ELR (cell line): ENCODE measurements at places on chromosomes 13 and 19.

DNA sequence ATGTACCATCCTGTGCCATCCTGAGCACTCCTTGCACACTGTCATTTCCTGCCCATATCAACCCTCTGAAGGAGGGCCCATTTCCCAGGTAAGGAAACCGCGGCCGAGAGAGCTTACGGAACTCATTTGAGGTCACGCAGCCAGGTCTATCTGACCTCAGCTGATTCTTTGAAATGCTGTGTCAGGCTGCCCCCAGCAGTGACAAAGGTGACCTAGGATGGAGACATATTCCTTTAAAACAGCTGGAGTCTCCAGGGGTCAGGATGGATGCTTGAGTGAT lies 42.2 kb upstream of the VSTM2B start:
- no peak for DNase-seq

DNA sequence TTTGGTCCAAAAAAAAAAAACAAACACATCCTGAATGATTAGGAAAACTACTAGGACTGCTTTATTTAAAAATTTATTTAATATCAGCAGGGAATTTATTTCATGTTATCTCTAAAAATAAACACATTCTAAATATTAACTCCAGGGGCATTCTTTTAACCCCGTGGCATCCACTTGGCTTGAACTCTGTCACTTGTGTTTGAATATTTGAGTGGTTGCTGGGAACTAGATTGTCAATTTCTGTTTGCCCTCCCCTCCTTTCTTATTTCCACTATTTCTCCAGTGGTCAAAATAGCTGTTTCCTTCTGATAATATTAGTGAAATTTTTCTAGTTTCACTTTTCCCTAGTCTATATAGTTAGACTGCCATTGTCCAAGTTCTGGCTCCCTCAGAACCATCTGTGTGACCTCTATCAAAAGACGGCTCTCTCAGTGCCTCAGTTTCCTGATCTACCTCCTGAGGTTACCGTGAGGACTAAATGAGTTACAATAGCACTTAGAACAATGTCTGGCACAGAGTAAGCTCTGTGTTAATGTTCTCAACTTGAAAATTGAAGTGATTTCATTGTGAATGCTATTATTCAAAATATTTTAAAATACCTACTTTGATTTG lies 107.3 kb downstream of the FGF14 start:
- DNase-seq = no peak

- DNase-seq = peak; percentile 96
These were observed 133.6 kb downstream of the STK24 start for GRCh38 chr13:98443329-98443728.

DNA sequence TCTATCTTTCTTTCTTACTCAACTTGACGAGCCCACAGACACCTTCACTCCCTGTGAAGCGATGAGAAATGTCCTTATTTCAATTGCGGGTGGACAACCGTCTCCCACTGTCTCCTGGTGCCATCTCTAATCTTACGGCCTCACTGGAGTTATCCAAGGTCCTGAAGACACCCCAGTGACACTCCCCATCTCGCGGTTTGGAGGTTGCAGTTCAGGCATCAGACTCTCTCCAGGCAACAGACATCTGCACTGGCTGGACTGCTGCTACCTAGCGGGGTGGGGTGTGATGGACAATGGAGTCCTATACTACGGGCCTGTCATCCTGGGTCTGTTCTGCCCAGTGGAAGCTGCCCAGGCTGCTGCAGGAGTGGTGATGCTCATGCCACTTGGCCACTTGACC lies 18.3 kb upstream of the IRS2 start:
- no peak for DNase-seq

DNA sequence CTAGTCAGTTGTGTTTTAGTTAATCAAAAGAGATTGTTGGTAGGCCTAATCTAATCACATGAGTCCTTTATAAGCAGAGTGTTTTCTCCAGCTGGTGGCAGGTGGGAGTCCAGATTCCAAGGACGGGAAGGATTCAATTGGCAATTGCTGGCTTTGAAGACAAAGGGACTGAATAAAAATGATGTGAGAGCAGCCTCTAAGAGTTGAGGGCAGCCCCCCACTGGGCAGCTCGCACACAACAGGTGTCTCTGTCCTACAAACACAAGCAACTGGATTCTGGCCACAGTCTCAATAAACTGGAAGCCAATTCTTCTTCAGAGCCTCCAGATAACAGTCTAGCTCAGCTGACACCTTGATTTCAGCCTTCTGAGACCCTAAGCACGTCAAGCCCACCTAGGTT lies 915.2 kb downstream of the PCDH9 start:
- no peak for DNase-seq

GRCh38 chr19:42122691-42123607 lies 9.3 kb downstream of the POU2F2 start:
- DNase-seq = peak; percentile 57

DNA sequence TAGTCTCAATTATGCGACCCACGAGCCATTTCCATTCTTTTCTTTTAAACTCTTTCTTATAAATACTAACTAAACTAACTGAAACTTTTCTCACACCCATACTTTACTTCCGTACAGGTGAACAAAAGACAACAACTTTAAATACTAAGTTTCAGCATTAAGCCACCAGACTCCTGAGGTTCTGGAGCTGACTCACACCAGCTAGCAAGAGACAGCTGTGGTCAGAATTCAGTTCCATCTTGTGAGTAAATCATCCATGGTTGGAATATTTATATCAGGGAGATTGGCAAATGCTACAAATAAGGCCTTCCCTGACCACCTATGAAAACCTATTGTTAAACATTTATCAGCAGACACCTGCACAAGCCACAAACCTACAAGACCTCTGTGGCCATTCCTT lies 897.0 kb downstream of the EFNB2 start:
- DNase-seq = peak; percentile 1

- DNase-seq = no peak
These were observed 11.8 kb downstream of the STAP2 start for GRCh38 chr19:4326837-4327251.

GRCh38 chr13:38850868-38851626 lies 139.6 kb downstream of the STOML3 start:
- DNase-seq = no peak

DNA sequence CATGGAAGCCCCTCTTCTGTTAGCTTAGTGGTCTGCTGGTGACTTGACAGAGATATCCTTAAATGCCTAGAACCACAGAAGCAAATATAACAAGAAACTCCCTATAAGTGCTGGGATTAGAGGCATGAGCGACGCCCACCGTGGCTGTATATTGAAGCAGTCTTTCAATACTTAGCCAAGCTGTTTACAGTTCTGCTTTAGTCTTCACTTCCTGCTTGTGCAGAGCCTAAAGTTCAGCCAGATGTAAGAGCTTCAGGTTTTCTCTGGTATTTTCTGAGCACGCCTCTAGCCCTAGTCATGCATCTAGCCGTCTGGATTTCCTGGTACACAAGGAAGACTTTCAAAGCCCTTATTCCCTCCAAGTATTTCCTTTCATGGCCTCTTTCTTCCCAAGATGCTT lies 28.5 kb downstream of the TRPM4 start:
- DNase-seq = no peak

DNA sequence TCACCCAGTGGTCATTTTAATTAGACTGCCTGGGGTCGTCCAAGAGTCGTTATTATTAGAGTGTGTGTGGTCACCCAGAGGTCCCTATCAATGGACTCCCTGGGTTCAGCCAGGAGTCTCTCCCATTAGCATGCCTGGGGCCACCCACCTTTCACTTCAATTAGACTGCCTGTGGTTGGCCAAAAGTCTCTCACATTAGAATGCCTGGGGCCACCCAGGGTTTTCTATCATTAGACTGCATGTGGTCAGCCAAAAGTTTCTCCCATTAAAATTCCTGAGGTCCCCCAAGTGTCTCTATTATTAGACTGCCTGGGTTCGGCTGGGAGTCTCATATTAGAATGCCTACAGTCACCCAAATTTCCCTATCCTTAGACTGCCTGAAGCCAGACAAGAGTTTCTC lies 1472.6 kb downstream of the UQCRFS1 start:
- no peak for DNase-seq

GRCh38 chr13:48527955-48528354 lies 4.9 kb downstream of the RCBTB2 start:
- no peak for DNase-seq

- DNase-seq = no peak
These were observed 515 bp upstream of the ZNF324B start for GRCh38 chr19:58450856-58451357.

DNA sequence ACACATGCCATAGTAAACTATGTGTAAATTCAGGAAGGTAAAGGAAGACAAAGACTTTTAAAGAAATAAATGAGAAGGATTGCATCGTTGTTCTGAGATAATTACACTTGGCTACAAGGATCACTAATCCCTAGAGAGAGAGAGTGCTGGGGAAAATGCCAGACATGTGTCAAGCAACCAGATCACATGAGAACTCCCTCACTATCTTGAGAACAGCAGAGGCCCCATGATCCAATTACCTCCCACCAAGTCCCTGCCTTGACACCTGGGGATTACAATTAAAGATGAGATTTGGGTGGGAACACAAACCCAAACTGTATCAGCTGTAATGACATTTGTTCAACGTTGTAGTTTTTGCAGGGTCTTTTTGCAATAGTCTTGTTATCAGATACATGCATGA lies 1600.9 kb upstream of the MIR17HG start:
- DNase-seq = no peak

GRCh38 chr13:20297181-20297580 lies 65.1 kb upstream of the GJB6 start:
- no peak for DNase-seq

DNA sequence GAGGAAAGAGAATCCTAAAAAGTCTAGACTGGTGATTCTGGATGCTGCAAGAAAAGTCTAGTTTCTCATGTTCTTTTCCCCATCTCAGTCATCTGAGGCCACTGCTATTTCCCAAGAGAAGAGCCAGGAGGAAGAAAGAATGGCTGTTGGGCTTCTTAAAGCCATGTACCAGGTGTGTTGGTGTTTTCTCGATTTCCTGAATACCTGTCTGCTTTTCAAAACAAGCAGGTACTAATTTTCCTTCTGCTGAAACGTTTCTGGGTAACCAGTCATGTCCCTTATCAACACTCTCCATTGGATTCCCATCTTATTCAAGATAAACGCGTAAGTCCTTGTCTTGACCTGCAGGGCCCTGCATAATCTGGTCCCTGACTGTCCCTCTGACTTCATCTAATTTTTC lies 1.1 kb downstream of the ZNF570 start:
- DNase-seq = no peak
